ENCODE measurements at places on chromosomes 1 and 21.

- DNase-seq = no peak
Observed at GRCh38 chr1:115057661-115058254, 28.1 kb downstream of the TSHB start.

- no peak for DNase-seq
Observed at GRCh38 chr1:231420299-231420958, 1.7 kb downstream of the EGLN1 start.

DNA sequence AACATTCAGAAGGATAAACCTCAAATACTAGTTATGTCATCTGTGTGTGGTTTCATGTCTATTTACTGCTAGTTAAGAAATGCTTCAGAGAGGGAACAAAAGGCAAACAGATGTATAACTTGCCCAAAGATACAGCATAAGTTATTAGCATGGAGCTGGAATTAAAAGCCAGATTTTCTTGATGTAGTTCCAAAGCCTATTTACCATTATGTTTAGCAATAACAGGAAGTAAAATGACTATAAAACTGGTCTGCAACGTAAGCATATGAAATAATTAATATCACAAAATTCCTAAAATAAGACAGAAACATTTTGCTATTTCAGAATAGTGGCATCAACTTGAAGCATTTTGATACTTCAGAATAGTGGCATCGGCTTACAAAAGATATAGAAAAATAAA, 1232.8 kb downstream of the NCAM2 start:
- no peak for DNase-seq

GRCh38 chr1:177227978-177228692, 57.4 kb downstream of the BRINP2 start:
- no peak for DNase-seq

DNA sequence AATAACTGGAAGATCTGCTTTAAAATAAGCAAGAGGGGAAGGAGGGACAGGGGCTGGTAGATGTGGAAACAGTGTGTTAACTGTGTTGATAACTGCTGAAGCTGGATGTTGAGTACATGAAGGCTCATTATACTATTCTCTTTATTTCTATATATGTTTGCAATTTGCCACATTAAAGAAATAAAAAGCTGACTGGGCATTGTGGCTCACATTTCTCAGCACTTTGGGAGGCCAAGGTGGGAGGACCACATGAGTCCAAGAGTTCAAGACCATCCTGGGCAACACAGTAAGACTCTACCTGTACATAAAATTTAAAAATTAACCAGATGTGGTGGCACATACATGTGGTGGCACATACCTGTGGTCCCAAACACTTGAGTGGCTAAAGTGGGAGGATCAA, 6.7 kb downstream of the ASH1L start:
- no peak for DNase-seq

DNA sequence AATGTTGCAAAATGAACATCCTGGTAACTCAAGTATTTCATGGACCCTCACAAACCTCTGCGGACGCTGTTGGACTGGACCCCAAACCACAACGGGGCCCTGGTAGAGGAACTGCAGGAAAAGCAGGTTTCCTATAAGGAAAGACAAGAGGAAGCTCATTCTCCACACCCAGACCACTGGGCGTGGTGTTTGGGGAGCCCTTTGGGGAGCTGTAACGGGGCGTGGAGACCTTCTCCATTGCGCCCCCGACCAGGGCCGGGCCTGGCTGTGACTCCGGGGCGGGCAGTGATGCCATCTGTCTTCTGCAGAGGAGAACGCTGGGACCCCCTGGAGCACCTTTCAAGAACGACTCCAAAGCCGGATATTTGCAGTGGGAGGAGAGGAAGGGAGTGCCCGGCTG, 30.0 kb upstream of the AGPAT3 start:
- no peak for DNase-seq

GRCh38 chr1:109732390-109732881, 8.4 kb downstream of the GSTM3 start:
- no peak for DNase-seq

- no peak for DNase-seq
Observed at GRCh38 chr1:48051466-48052126, 54.4 kb upstream of the TRABD2B start.

DNA sequence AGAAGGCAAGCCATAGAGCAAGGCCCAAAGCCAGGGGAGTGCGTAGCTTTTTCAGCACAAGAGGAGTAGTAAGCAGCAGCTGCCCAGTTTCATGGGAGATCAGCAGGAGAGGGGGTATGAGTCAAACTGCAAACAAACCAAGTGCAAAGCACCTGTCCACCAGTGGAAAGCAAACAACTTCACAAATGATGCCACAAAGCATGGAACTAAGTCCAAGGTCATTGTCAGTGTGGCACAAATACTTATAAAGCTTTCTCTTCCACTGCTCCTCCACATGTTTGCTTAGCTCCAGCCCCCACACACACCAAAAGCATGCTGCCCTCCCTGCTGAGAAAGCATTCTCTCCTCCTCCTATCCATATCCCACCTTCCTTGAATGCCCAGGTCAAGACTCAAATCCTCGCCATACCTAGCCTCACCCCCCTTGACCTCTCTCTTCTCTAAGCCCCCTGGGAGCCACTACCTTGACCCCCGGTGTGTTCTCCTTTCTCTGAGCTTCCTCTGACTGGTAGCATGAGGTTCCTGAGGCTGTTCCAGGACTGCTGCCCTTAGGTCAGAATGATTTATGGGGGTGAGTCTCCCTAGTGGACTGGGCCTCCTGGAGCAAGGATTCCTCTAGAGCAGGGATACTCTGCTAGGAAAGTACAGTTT, 70.4 kb downstream of the DMAP1 start:
- DNase-seq = no peak

DNA sequence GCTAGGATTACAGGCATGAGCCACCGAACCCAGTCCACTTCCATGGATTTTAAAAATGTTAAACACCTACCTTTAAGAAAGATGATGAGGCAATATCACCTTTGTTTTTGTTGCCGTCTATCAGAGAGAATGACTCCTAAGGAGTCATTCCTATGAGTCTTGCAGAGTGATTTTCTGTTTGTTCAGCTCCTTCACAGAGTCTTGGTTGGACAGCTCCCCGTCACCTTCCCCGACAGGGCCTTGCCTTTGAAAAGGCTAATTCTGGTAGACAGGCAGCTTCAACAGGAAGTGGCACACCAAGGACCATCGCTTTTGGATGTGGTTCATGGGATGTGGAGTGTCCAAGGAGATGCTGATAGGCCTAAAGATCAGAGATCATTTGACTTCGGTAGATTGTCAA, 17.5 kb downstream of the ZBTB18 start:
- no peak for DNase-seq

- no peak for DNase-seq
Observed at GRCh38 chr21:7917729-7918128, 2603.7 kb upstream of the TPTE start.

DNA sequence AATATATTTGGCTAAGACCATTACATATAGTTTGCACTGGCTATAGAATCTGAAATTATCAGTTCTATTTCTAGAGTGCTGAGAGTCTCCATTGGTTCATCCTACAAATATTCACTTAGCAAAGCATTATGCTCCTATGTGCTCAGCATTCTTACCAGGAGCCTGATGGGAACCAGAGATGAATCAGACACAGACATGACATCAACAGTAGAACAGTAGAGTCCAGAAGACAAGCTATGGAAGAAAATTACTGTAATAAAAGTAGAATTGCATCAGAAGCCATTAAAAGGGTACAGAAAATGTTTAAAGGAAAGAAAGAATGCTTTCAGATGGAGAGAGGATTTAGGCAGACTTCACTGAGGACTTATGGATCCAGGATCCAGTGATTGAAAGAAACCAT, 271.7 kb upstream of the SNX7 start:
- DNase-seq = no peak

DNA sequence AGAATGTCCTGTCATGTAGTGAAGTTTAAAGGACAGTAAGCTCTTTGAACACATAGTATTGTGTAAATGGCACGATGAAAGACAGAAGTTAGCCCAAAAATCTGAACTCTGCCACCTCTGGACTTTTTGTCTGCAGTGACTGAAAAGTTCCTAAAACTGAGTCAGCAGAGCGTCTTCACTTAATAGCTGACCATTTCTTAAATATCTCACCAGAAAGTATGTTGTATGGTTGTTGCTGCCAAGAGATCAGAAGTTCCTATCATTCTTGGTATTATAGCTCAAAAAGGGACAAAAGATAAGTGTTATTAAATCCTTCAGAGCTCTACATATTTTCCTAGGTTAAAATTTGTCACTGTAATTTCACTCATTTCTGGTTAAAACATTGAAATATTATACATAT, 1003.0 kb downstream of the TTLL7 start:
- no peak for DNase-seq

GRCh38 chr1:213245260-213245910, 194.3 kb downstream of the RPS6KC1 start:
- no peak for DNase-seq

DNA sequence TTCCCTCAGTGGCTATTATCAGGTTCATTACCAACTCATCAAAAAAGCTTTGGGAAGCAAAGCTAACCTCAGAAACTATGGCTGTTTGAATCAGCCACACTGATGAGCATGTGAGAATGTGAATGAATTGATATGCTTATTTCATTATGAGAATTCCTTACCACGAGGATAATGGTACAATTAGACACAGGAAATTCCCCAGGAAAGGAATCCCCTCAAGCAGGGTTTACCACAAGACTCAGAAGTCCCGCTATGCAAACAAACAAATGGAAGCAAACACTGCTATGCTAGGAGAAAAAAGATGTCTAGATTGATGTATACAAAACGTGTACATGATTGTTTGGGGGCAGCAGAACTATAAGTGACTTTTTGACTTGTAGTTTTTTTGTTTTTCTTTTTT, 205.0 kb downstream of the HMCN1 start:
- DNase-seq = no peak

DNA sequence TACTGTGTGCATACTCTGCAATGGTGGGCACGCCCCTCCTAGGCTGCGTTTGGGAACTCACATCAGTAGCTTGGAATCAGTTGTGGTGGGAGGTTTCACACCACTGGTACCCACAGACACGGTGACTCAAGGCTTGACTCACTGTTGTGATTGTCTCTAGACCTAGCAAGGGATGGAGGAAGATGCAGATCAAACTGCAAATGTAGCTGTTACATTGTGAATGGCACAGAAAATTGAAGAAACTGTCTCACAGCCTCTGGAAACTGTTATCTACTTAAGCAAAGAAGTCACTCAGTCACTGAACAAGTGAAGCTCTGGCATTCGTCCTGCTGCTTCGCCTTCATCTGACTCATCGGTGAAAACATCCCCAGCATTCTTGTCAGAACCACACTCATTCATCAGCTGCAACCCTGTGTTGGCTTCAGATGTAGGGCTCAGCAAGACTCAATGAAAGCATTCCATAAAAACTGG, 59.5 kb downstream of the POFUT2 start:
- peak; percentile 57 for DNase-seq

DNA sequence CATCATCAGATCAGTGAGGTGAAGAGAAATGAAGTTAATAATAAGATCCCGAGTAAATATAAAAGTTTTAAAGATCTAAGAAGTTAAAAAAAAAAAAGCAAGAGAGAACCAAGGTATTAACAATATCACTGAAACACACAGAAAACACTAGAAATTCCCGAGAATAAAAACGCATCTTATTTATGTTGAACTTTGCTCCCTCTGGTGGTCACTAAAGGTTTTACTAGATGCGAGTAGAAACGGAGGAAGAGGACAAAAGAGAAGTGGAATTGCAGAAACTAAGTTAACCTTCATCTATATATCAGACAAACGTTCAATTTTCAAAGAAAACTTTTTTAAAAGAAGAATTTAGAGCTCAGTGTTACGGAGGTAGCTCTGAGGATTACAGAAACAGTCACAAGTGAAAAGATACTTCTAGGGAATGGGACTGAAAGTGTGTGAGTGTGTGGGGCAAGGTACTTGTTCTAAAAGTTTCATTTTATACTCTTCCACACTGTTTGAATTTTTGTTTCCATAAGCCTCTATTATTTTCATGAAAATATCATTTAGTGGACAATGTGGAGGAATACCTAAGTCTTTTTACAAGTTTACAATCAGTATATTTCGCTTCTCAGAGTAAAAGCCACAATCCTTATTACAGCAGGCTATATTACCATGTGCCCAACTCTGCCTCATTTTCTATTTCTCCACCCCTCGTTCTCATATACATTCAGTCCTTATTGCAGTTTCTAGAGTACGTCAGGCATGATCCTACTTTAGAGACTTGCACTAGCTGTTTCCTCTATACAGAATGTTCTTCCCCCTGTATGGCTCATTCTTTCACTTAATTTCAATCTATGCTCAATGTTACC, 19.7 kb downstream of the ACBD6 start:
- DNase-seq = no peak

- DNase-seq = no peak
Observed at GRCh38 chr1:71044833-71045232, 2.8 kb downstream of the PTGER3 start.

DNA sequence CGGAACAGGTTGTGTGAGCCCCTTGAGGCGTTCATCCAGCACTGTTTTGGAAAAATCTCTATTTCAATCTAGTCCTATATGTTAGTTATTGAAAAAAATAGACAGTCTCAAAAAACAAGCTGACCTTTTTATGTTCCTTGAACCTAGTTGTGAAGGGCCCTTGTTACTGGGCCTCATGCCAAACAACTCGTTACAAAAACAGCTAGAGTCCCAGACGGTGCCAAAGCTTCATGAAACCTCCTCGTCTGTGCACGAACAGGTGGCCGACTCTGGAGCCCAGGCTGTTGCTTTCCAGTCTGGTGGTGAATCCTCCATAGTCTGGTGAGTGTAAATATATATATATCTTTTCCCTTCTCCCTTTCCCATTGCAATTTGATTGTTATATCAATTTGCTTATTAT, at the start of gene CHIA:
Gene CHIA, plus strand, starts transcription at position 222 of the 400 bp plus-strand sequence. CDS start 19,617 bp downstream, outside the sequence.
- DNase-seq = no peak

GRCh38 chr1:212945056-212945455, 5.3 kb upstream of the VASH2 start:
- no peak for DNase-seq

- DNase-seq = no peak
Observed at GRCh38 chr21:30984889-30985288, 53.4 kb downstream of the KRTAP19-8 start.

DNA sequence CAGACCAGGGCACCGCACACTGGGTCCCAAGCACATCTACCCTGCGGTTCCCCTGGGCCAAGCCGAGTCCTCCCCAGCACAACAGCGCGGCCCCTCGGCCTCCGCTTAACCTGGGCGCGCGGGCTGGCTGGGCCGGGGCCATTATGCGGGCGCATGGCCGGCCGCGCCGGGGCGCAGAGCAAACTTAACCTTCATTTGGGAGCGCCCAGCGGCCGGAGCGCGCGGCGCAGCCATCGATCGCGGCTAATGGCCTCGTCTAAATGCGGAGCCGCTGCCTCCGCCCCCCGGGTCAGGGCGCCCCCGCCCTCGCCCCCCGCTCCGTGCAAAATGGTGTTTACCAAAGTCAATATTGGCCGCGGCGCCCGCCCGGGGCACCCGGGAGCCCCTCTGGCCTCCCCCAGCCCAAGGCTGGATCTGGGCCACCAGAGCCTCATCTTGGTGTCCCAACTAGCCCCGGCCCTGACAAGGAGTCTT, 272.1 kb downstream of the TRABD2B start:
- DNase-seq = no peak

All from T-helper 9 cell (primary cell).